ENCODE measurements at places on chromosomes 12 and 14.

- DNase-seq: no peak
Observed at GRCh38 chr12:110737532-110737931, 5.2 kb downstream of the PPP1CC start.

- DNase-seq: peak; percentile 54
Observed at GRCh38 chr14:58428118-58428683, 682 bp downstream of the KIAA0586 start.

DNA sequence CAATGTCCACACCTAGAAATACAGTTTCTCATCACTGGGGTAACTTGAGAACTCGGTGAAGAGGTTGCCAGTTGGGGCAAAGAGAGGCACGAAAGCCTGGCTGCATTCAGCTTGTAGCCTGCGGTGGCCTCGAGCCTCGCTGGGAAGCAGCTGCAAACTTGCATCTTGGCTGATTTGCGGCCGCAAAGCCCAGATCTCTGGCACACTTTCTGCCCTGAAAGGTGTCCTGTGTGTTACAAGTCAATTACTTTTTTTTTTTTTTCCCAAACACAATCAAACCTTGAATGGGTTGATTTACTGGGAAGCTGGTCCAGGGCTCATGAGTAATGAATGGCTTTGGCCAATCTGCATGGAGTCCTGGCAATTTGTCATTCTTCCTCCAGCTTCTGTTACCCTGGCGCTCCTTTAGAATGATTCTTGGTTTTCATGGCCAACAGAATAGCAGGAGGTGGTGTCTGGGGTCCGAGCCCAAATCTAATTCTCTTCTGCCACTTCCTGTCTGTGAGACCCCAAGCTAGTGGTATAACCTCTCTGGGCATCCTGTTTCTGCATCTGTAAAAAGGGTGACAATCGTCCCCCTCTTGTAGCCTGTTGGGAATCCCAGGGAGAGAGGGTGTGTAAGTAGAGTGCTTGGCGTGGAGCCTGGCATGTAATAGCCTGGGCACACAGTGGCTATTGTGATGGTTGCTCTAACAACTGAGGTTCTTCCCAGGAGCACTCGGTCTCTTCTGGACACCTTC, 6.7 kb downstream of the BCL7A start:
- no peak for DNase-seq

DNA sequence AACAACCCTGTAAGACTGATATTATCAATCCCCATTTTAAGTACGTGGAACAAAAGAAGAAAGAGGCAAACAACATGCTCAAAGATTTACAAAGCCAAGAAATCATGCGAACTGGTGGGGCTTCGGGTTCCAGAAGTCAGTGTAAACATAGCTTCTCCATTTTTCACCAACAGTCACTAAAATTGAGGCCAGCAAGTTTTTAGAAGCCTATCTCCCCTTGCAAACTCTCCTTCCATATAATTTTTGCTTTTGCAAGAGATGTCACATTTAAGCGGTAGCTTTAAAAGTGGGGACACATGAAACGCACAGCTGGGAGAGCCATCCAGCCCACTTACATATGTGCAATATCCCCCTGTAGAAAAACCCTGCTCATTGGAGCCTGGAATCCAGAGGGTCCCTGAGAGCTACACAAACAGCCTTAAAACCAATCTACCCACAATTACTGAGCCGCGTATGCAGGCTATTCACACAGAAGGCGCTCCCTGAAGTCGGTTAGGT, 797 bp downstream of the SLC11A2 start:
- DNase-seq: no peak

DNA sequence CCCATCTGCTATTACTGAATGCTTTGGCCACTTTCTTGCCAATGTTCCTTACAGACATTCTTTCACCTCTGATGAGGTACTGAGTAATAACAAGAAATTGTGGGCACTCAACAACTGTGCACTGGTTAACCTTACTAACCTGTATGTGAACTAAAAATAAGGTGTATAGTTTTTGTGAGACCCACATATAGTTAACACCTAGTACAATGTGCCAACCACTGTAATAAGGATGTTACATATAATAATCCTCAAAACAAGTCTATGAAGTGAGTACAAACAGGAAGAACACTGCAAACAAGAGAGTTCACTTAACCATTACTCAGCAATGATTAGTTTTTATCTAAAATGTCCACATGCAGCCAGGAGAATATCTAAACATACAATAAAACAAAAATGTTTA, 4.5 kb downstream of the DDHD1 start:
- DNase-seq: no peak

DNA sequence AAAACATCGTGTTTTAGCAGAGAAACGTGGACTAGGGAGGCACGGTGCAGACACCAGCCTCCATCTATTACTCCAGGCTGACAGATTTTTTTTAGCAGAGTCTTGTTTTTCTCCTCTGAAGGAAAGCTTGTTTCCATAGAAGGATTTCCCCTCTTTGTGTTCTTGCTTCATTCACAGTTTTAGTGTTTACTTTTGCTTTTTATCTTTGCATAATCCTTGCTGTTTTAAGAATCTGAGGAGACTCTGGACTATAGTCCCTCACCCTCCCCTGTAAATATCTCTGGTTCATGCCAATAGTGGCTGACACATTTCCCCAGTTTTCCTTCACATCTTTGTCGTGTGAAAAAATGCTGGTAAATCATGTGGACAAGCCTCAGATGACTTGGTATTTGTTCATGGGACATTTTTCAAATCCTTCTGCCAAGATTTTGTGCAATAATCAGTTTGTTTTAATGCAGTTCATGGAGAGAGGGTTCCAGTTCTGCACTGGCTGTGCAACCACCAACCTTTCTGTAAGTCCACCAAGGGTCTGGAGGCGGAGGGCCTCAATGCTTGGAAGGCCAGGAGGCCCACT, 39.9 kb upstream of the TMCC3 start:
- no peak for DNase-seq

DNA sequence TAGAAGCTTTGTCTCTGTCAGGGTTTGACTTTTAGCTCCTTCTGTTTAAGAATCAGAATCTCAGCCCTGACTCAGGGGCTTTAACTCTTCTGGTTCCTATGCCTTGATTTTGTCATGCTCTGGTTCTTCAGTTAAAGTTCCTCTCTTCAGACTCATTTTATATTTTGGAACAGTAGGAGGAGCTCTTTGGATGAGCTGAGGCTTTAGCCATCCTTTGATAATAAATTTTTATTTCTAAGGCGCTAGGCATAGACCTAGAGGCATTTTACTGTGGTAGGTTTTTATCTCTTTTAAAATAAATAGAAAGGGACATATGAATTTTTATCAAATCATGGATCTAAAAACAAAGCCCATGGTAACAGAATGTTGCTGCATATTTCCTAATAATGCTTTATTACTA, 51.7 kb downstream of the ATP23 start:
- peak; percentile 25 for DNase-seq

GRCh38 chr12:2094597-2094996, 41.8 kb downstream of the CACNA1C start:
- peak; percentile 18 for DNase-seq

DNA sequence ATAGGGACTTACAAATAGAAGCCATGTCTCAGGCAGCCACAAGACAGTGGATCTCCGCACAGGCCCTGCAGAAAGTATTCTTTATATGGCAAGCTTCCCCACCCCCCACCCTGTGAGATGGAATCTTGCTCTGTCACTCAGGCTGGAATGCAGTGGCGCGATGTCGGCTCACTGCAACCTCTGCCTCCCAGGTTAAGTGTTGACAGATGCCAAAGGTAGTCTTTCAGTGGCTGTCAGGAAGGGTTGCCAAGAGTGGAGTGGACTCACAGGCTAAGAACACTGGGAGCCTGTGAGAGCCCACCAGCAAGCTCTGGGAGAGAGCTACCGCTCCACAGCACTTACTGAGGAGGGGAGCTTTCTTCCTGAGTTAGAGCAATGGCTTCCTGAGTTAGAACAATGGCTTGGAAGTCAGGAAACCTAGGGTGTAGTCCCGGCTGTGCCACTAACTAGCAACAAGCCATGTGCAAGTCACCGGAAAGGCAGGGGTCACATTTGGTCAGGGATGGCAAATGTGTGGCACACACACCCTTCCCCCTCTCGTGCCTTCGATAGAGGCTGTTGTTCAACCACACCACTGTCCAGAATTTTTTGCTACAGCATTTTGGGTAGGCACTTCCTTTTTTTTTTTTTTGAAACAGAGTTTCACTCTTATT, 2.6 kb downstream of the RNASE1 start:
- DNase-seq: no peak

DNA sequence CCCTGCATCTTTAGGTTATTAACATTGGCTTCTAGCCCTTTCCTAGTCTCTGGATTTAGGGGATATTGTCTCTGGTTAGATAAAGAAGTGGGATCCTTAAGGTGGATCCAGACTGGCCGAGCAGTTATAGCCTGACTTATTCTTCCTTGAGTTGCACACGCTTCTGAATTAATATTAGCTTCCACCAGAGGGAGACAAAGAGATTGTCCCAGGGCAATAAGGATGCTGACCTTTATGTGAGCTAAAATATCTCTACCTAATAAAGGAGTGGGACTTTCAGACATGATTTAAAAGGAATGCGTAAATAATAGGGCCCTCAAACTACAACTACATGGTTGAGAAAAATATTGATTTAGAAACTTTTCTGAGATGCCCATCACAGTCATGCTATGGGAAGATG, 139.7 kb downstream of the SLCO1B3 start:
- DNase-seq: no peak

- DNase-seq: peak; percentile 32
Observed at GRCh38 chr12:49553512-49554088, 14.3 kb downstream of the MCRS1 start.

GRCh38 chr12:115103884-115104883, 420.2 kb upstream of the TBX3 start:
- no peak for DNase-seq

DNA sequence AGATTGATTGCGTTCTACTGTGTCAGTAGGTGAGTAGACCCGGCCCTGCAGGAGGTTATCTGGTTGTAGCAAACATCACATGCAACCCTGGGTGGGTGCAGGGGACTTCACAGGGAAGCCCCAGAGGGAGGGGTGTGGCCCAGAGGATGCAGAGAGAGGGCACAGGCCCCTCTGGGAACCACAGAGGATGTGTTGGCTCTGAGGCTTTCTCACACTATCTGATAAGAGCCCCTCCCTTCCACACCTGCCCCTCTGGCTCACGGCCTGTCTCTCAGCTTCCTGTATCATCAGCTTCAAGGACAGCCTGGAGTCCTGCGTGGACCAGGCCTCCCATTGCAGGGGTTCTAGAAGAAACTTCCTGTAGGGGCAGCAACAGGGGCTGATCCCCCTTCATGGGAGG, 101.9 kb downstream of the RIN3 start:
- DNase-seq: no peak

DNA sequence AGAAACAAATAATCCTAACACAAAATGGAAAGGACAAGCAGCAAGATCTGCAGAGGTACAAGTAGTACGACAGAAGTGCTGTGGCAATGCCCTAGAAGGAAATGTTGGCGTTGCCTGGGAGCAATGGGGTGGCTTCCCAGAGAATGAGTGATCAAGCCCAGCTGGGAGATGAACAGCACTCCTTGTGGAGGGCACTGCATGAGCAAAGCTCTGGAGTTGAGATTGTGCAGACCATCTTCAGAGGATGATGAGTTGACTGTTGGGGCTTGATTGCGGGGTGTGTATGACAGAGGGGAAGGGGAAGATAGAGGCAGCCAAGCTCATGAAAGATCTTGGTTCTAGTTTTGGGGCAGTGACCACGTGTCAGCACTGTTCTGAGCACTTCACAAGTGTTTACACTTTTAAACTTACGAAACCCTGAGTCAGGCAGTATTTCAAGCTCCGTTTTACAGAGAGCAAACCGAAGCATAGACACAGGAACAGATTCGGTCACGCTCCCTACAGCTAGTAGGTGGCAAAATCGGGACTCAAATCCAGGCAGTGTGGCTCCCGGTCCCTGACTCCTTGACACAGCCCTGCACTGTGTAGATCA, 127.2 kb upstream of the LHX5 start:
- no peak for DNase-seq

- DNase-seq: no peak
Observed at GRCh38 chr14:75022655-75023054, 19.9 kb downstream of the EIF2B2 start.

DNA sequence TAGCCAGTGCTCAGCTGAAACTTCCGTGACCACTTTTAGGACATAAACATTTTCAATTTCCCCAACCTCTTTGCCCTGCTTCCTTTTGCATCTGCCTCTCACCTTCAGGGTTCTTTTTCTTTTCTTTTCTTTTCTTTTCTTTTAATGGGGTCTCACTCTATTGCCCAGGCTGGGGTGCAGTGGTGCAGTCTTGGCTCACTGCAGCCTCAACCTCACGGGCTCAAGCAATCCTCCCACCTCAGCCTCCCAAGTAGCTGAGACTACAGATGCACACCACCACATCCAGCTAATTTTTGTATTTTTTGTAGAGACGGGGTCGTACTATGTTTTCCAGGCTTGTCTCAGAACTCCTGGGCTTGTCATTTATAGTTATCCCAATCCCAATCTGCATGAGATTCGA, 4.7 kb upstream of the LRP10 start:
- DNase-seq: no peak

DNA sequence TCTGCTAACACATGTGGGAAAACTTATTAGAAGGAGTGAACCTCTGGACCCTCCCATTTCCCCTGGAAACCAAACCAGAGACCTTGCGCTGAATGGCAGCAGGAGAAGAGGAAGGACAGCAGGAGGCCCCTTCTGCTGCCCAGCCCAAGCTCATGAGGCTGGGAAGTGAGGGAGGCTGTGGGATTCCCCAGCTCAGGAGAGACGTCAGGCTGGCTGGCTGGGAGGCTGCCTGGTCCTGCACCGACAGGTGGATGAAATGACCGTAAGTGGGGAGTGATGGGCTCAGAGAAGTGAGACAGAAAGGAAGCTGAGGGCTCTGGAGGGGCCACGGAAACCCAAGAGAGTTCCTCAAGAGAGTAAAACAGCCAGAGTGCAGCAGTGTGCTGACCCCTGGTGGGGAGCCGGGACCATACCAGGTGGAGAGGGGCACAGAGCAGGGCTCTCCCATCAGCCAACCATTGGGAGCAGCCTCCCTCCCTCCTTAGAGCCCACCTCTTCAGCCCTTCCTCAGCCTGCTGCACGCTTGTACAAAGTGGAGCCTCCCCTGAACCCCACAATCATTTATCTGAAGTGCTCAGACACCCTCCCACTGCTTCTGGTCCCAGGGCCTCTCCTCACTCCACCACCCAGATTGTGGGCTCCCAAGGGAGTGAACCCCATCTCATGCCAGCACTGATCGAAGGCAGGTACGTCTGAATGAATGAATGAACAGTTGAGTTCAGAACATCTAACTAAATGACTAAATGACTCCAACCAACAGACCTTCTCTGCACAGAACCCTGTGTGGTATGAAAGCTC, 14.0 kb downstream of the TAMALIN start:
- peak; percentile 24 for DNase-seq

Data from HFFc6 (cell line).